ENCODE measurements at places on chromosomes 13 and 19. TPM values are rescaled to one million over a fixed set of nuclear protein-coding genes. Genes with fewer than 3 reads are reported as not detected.
A peak's percentile ranks its signal among the peaks of the same experiment; 100 is the strongest.

Gene PRRG2
- total RNA-seq, result 13.2 TPM

Gene OXGR1
- 3.7 TPM for total RNA-seq

Gene ZNF675
- total RNA-seq, result 26.5 TPM

Gene ACP7
- total RNA-seq, result 1.8 TPM

Gene MIR17HG
- total RNA-seq, result 4.2 TPM

Gene RELB
- total RNA-seq, result 16.9 TPM

Gene NXNL1
- total RNA-seq, result not detected

Gene GNG7
- total RNA-seq, result 6.2 TPM

DNA sequence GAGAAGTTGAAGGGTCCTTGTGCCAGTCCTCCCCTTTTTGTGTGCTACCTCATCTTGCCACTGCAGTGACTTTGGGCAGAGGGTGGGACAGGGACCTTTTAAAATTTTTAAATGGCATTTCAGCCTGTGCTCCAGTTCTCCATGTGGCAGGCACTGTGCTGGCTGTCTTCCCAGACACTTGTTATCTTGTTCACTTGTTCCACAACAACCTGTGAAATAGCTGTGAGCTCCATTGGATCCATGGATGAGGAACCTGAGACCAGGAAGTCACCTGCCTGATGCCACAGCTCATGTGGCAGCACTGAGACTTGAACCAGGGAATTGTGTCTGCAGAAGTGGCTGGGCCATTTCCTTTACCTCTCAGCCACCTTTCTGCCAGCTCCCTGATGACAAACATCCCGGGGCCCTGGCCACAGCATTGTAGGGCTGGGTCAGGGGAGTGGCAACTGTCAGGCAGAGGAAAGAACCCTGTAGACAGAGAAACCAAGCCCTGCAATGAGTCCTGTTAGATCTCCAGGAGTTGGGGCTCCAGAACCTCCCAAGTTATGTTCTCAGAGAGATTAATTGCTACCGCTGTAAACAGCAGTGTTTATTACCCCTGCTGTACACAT is 6.4 kb downstream of the EGLN2 start:
- no peak for DNase-seq

GRCh38 chr19:48186015-48186414 is 15.5 kb downstream of the ZSWIM9 start:
- no peak for DNase-seq

DNA sequence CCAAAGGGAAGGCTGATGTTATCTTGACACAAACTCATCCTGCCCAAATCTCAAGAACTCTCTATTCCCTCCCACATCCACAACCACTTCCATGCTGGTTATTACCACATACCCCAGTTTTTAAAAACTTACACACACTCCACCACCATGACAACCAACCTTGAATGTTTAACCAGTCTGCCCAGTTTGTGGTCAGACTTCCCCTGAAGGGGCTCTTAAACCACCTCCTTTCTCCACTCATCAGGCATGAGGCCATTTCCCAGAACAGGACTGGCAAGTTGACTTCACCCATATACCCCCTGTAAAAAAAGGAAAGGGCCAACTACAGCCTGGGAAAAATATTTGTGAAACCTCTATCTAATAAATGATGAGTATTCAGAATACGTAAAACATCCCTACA is 12.4 kb upstream of the ZSCAN4 start:
- no peak for DNase-seq

- peak; percentile 99 for DNase-seq
These were observed at the start of gene SLC1A5 for GRCh38 chr19:46788262-46788967. SLC1A5 (minus strand) TSS chr19:46788594; CDS start chr19:46787965, 629 bp downstream.

DNA sequence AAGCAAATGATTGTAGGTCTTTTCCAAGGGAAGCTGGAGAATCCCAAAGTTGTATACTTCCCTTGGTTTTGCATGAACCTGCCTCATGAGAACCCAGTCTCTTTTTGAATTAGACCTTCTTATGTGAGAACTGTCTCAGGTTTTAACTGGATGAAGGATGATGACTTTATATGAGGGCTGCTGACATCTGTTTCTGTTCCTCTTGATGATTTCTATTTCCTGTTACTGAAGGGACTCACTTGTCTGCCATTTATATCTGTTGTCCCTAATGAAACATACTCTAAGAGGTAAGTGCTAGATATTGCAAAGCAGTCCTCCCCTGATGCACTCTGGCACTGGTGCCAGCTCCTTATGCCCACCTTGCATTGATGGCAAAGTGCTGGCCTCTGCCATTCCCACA is 33.6 kb downstream of the ERICH4 start:
- DNase-seq, result no peak

DNA sequence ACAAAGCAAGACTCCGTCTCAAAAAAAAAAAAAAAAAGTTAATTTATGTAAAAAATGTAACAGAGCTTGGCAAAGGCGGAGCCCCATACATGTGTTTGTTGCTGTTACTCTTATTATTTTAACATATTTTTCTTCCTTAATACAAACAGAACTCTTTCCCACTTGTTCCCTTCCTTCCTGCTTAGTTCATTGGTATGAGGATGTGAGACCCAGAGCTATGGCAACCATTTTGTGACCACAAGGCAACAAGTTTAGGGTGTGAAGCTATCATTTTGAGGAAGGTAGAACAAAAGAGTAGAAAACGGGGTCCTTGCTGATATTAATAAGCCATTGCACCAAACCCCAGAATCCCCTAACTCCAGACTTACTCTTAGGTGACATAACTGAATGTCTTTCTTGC is 5.4 kb downstream of the IFNL1 start:
- no peak for DNase-seq

DNA sequence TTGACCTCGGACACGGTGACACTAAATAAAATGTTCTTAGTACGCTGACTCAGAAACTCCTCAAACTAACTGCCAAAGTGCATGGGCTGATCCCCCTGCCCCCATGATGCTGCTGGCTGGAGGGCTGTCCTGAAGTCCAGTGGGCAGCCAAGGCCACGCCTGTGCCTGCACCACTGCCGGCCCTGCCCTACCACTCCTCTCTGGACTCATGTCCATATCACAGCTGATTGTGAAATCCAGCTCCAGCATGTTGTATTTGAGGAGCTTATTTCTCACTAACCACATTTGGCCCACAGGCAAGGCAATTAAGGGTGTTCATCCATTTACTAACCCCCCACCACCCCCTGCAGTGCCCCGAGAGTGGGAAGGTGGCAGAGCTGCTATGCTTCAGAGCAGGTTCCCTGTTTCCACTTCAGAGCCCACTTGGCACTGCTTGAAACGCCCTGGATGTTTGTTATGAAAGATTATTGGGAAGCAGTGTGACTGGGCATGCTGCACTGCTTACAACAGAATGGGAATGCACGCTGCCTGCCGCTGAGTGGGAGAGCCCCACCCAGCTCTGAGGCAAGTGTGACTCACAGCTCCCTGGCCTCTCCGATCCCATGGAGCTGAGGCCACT is 114.0 kb downstream of the UQCRFS1 start:
- peak; percentile 70 for DNase-seq

DNA sequence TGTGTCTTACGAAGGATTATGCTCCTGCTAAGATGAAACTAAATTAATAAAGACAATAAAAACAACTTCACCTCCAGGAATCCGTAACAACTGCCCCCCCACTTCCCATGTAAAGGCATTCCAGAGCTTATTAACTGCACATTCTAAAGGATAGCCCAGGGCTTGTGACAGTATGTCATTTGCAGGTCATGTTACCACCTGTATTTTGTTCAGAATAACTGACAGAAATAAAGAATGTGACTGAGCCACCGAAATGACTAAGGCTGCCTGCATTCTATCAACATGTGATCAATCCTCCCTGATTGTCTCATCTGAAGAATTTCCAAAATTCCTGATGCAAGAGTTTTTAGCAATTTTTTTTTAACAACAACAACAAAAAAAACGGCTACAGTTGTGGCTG is 117.2 kb downstream of the MIPEP start:
- DNase-seq, result no peak

DNA sequence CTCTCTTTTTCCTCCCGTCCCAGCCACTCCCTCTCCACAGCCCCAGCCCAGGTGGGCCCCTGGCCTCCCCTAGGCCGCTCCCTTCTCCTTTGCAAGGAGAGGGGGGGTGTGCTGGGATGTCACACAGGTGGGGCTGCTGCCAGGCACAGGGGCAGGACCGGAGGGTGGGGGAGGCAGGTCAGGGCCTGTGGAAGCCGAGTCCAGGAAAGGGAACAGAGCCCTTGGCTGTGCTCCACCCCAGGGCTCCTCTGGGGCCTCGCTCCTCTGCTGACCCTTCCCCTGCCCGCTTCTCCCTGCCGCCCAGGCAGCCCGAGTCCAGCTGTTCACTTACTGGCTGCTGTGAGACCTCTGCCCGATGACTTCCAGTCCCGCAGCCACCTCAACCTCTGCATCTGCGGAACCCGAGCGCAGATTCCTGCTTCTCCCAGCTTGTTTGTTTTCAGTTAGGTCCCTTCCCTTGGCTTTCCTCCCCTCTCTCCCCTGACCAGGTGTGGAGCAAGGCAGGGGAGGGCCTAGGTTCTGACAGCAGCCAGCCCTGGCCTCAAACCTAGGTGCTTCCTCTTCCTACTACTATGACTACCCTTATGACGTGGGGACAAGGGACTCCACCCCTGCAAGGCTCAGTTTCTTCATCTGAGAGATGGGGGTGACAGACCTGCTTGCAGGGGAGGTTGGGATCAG is 850 bp upstream of the KLK11 start:
- DNase-seq, result no peak

DNA sequence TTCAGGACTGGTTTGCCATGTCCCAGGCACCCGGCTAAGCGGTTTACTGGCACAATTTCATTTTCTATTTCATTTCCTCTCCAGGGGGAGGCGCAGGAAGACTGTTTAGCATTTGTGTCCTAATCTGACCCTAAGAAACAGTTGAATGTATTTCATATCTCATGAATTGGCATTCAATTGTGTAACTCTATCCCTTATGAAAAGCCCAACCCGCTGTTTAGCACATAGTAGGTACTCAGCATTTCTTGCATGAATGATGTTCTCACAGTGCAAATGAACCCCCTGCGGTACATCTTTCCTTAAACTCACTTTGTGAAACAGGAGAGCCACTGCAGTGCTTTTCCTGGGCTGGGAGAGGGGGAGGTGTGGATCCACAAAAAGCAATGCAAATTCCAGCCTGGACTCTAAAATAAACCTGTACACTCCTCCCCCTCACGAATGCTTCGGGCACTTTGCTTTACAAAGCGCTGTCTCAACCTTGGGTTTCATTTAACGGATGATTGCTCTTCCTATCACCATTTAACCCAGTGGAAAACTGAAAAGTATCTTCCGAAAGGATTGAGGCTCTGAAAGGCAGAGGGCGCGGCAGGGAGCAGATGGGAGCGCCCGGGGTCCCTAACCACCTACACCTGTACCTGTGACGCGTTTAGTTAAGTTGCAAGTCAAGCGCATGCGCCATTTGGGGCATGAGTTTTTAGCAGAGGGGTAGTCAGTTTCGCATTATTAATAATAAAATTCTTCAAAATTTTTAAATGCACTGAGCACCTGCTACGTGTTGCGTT is 1.2 kb upstream of the EEF2 start:
- peak; percentile 73 for DNase-seq
